ENCODE measurements at places on chromosomes 4 and X.

GRCh38 chr4:115969756-115970155 is 856.3 kb upstream of the NDST4 start:
- no peak for DNase-seq

DNA sequence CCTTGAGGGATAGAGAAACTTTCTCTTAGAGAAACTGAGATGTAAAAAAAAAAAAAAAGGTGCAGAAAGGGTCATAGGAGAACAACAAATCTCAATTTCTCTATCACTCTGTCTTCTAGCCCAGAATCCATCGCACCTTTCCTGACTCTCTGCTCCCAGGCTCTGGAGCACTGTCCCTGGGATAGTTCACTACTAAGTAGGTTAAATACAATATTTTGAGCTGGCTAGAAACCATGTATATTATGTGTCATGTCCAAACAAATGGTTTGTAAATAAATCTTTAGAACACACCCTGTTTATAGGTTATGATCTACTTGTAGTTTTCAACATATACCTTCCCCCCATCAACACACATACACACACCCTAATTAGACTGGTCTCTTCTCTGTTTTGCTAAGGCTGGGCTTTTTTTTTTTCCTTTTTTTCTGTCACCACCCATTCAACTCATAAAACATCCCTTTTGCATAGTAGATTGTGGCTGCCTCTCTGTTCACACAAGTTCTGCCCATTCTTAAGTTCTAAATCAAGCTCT is 124.4 kb downstream of the KLHL13 start:
- no peak for DNase-seq

DNA sequence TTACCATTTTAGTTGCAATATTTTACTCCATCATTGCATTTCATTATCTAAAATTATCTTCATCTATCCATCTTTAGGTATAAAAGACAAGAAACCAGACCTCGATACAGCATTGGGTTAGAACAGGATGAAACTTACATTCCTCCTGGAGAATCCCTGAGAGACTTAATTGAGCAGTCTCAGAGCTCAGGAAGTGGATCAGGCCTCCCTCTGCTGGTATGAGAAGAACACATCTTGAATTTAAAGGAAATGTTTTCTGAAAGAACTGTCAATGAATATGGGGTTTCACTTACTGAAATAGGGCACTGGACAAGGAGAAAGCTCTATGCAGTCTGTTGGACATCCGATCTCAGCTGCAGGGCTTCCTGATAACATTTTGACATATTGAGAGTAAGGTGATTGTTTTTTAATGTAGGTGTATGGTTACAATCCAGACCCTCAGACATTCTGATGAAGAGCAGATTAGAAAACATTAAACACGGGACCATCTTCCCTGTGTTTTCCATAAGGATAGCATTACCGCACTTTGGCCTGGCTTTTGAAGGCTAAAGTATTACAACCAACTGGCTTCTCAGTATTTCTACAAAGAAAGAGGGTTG is 367.2 kb downstream of the BMPR1B start:
- no peak for DNase-seq

- no peak for DNase-seq
Observed at GRCh38 chr4:149291463-149291862, 524.2 kb downstream of the IQCM start.

DNA sequence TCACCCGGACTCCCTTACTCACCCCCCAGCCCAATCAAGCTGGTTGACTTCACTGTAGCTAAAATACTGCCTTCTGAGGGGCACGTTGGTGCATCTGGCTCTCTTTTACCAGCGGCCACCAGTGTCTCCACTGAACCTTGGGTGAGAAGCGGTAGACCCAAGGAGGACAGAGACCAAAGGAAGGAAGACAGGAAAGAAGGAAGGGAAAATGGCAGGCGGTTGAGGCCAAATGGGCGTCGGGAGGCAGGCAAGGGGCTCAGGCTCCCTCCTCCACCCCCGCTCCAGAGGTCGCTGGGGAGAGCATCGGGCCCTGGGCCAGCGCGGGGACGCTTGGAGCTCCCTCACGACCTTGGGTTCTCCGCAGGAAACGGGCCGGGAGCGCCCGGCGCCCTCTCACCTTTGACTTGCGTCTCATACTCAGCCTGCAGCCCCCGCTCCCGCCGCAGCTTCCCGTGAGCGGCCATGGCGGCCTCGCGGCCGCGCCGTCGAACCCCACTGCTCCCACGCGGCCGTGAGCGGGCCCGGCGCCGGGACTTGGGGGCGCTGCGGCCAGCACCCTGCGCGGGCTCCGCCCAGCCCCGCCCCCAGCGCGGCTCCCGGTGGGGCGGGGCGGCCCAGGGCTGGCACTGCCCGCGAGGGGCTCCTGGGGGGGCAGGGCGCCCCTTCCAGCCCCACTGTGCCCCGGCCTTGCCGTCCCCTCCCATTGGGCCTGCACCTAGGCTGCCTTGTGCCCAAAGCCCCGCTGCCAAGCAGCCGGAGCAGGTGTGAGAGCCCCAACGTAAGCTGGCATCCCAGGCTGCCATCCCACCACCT is at the start of gene ARHGAP4:
TSS of gene ARHGAP4 (minus strand) at position 526 of the 813 bp plus-strand sequence. CDS start at position 464, 62 bp downstream.
- peak; percentile 36 for DNase-seq

DNA sequence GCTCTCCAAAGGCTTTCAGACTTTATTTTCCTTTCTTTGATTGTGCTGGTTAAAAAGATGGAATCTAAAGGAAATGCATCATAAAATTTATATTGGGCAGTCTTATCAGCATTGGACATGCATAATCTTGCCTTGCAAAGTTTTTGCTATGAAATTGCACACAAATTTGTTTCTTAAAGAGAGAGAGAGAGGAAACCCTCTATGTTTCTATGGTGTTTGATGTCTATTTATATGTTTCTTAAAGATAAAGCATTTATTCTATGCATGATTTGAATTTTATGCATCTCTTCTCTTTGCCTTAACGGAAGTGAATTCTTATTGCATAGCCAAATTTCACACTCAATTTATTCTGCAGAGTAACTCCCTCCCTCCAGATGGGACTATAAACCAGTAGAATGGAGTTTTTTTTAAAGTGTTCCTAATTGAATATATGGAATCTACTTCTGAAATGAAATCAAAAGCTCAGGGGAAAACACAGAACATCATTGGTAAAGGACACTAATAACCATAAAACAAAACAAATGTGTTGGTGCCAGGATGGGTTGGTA is 83.5 kb upstream of the PPARGC1A start:
- DNase-seq = no peak
